Left renal pelvis (tissue), 4 donors: ENCODE measurements at places on chromosomes 16 and 17.

DNA sequence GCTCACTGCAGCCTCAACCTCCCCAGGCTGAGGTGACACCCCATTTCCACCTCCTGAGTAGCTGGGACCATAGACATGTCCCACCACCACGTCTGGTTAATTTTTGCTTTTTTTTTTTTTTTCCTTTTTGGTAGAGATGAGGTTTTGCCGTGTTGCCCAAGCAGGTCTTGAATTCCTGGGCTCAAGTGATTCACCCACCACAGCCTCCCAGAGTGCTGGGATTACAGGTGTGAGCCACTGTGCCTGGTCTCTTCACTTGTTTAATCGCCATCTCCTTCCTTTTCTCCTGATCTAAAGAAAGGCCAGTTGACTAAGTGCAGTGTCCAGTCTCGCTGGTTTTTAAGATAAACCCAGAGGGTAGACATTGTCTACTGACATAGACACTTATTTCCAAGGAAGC lies 152.0 kb downstream of the C16orf95 start:
- DNase-seq = no peak

DNA sequence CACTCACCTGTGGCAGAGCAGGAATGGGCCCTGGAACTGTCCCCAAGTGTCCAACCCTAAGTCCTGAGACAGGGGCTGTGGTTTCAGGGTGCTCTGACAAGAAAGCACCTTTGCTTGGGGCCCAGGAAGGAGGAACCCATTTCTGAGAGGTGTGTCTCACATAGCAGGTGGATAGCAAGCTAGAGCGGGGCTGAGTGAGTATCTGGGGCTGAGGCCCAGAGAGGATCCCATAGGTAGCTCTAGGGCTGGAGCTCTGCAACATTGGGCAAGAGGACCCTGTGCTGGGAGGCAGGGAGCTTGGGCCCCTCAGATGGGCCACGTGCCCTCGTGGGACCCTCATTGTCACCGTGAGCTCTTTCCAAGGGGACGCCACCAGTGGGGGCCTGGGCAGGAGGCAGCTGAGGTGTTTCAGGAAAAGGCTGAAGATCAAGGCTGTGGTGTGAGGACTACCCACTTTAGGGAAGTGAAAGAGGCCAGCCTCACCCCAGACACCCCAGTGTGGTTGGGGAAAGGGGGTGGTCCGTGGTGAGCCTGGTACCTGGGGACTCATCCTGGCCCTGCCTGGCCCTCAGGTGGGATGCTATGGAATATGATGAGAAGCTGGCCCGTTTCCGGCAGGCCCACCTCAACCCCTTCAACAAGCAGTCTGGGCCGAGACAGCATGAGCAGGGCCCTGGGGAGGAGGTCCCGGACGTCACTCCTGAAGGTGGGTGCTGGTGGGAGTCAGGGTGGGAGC lies 5.3 kb downstream of the DEF8 start:
- no peak for DNase-seq

GRCh38 chr16:84810518-84811273 lies 9.1 kb upstream of the CRISPLD2 start:
- no peak for DNase-seq

DNA sequence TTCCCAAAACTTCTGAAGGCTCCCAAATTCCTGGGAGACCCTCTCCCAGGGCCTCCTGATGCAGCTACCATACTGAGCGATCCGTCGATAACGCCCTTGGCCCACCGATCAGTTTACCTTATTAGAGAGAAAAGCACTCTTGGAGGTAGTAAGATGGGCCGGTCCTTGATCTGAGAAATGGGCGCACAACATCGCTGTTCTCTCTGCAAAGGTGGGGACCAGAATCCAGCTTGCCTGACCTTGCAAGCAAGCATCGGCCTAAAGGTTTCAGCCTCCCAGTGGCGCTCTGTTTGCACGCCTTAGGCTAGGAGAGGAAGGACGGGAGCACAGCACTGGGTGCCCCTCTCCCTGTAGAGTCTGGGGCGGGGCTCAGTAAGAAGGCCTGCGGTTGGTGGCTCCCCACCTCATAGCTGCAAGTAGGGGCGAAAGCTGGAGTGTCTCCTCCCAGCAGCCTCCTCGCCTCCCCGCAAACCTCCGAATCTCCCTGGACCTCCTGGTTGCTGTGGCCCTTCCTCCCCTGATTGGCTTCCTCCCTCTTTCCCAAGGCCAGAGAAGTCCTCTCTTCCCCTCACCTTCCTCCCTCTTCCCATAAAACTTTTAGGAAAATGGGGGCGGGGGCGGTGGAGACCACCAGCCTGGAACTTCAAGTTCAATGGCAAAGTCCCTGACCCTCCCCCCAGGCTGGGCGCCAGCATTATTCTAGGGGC lies at the start of gene PRAC1:
Gene PRAC1 (minus strand): TSS at position 318 of the 707 bp plus-strand sequence. CDS start 126 bp downstream, at position 192.
- DNase-seq = no peak

- DNase-seq = peak; percentile 91
These were observed 16.5 kb upstream of the ARHGAP17 start for GRCh38 chr16:25031441-25032307.

GRCh38 chr17:21297597-21297996 lies 13.1 kb downstream of the MAP2K3 start:
- DNase-seq = no peak

DNA sequence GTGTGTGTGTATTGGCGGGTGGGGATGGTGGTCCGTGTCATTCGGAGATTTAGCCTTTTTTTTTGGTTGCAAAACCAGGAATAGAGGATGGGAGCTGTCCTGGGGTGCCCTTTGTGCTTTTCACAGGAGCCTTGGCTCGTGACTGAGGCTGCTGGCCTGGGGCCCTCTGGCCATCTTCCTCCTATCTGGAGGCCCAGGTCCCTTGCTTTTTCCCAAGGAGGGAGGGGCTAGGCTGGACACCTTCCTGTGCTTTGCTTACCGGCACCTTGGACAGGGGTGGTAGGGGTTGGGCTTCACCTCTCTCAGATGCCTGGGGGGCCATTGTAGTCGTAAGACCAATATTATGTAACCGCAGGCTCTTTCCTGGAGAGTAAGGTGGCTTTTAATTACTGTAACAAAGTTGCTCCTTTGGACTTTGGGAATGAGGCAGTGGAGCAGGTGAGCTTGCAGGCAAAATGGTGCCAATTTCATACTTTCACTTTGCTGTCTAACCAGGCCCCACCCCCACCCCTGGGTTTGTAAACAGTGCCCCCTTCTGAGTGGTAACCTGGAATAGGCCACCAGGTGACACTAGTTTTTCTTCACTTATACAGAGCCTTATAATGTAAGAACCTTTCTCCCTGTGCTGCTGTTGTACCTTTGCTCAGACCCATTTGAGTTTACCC lies 1.2 kb downstream of the DYNLL2 start:
- peak; percentile 26 for DNase-seq

GRCh38 chr16:29112755-29113347 lies 128.0 kb downstream of the LAT start:
- no peak for DNase-seq

DNA sequence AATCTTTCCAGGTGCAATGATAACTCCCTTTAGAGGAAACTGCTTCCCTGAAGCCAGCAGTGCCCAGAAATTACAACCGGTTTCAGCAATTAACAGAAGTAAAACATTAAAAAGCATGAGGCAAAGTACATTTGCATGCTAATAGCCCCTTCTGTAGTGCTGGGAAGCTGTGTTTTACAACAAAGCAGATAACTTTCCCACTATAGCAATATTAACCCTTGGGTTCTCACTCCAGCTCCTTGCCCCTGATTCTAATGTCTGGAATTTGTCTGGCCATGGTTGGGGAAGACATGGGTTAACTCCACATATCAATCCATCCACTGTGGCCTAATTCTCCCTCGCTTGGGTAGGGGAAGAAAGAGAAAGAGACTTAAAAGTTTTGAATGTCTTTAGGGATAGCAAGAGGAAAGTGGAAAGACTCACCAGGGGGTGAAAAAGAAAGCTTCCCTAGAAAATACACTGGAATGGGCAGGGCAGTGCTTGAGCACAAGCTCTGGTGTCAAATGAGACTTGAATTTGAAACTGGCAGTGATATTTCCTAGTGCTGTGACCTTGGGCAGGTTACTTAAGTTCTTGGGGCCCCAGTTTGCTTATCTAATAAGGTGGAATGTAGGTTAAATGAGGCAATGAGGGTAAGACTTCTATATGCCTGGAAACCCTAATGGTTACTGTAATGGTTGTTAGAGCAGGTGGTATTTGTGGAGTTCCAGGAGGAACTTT lies 102.0 kb downstream of the SOX9 start:
- DNase-seq = no peak

DNA sequence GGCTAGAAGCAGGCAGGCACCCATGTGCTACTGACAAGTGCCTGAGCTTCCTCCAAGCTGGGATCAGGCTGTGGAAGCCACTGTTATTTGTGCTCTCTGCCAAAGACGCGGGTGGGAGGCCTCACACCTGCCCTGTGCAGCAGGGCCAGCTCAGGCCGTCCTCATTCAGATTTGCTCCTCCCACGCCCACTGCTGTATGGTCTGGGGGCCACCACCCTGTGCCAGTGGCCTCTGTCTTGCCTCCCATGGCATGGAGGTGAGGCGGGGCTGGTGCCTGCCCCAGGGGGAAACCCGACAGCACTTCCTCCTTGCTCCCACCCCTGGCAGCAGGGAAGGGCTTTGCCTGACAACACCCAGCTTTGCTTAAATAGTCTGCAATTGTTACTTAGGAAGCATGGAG lies 356.5 kb upstream of the CDH8 start:
- DNase-seq = no peak

GRCh38 chr17:4768298-4768697 lies 3.4 kb upstream of the TM4SF5 start:
- no peak for DNase-seq

DNA sequence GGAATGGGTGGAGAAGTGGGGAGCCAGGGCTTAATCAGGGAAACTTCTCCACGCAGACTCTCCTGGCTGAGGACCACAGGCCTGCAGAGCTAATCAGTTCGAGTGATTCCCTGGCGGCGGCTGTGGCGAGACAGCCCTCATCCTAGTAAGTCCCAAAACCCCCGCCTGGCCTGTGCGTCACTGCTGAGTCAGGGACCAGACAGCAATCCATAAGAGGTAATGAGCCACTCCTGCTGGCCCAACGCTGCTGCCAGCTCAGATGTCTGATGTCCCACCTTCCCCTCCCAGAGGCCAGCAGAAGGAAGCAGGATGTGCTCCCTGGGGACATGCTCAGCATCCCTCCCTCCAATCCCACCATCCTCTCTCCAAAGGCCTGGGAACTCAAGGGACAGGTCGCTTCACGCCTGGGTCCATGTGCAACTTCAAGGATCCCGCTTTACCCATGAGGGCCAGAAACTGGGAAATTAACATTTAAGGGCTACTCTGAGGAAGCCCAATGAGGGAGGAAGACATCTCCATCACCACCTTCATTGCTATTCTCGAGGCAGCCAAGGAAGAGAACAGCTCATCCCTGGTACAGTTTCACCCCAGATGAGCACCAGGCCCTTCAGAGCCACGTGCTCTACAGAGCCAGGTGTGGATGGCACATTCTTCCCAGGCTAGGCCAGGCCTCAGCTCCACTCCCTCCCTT lies 7.9 kb downstream of the ACLY start:
- DNase-seq = no peak

DNA sequence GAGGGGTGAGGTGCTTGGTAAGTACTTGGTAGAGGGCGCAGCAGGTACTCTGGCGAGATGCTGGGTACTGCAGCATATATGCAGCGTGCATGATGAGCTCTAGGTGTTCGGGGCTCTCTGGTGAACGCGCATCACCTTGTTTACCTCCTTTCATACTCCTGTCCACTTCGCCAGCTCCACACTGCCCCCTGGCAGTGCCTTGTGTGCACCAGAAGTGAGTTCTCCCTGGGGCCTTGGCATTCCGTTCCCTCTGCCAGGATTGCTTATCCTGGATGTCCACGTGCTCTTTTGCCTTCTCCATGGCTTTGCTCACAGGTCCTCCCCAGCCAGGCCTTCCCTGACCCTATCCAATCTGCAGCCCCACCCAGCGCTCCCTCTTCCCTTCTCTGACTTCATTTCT lies 154.2 kb downstream of the MRM1 start:
- no peak for DNase-seq

DNA sequence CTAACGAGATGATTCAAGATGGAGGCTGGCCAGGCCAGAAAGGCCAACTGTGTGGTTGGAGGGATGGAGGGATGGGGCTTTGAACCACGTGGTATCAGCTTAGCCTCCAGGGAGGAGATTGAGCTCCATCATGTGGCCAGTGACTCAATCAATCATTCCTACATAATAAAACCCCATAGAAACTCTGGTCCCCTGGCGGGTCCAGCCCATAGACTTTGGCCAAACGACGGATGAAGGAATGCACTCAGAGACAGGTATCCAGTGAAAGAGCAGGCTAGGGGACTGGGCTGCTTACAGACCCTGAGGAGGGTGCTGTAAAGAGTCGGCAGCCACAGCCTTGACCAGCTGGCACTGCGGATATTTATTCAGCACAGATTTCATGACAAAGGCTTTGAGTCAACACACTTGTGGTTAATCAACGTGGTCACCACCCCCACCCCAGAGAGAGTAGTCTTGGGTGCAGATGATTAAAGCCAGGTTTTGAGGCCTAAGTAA lies 308.7 kb upstream of the TNRC6C start:
- DNase-seq = no peak

- no peak for DNase-seq
These were observed 313.6 kb downstream of the GRIN2A start for GRCh38 chr16:9868606-9869149.

DNA sequence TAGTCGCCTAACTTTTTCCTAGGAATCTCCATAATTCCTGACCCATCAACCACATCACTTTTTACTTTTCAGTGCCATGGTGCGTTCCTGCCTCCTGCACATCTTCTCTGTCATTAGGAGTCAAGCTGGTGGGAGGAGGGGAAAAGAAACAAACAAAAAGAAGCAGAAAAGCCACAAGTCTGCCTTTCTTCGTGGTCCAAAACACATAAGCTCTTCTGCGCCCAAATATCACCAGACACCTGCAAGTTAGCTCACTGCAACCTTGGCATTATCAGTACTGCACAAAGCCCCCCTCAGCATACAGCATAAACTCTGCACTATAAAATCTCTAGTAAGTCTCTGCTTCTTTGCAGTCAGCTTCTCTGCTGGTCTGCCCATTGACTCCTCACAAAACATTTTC lies 295.3 kb downstream of the HS3ST3B1 start:
- DNase-seq = no peak

GRCh38 chr16:561957-562938 lies 2.1 kb downstream of the PRR35 start:
- DNase-seq = no peak

- no peak for DNase-seq
These were observed 62.6 kb downstream of the CLEC19A start for GRCh38 chr16:19348125-19348524.

DNA sequence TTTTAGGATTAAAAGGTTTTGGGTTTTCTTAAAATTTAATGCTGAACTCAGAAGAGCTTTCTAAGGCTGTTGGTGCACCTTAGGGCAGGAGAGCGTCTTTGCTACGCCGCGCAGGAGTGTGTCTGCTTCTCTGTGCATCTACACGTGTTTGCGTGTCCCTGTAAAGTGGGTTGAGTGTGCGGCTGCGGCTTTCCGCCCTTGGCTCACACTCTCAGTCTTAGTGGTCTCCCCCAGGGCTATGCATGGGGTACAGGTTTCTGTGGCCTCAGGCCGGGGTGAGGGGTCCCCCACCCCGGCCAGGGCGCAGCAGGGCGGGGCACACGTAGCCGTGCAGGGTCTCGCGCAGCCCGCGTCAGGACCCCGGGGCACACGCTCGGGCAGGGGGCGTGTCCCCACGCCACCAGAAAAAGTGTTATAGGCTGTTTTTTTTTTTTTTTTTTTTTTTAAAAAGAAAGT lies 727 bp upstream of the TENT4B start:
- no peak for DNase-seq

GRCh38 chr17:30363715-30364202 lies 15.0 kb upstream of the CPD start:
- DNase-seq = no peak

- DNase-seq = no peak
These were observed 10.0 kb upstream of the MPRIP start for GRCh38 chr17:17032131-17032692.
